ENCODE measurements at places on chromosomes 2 and 18.

DNA sequence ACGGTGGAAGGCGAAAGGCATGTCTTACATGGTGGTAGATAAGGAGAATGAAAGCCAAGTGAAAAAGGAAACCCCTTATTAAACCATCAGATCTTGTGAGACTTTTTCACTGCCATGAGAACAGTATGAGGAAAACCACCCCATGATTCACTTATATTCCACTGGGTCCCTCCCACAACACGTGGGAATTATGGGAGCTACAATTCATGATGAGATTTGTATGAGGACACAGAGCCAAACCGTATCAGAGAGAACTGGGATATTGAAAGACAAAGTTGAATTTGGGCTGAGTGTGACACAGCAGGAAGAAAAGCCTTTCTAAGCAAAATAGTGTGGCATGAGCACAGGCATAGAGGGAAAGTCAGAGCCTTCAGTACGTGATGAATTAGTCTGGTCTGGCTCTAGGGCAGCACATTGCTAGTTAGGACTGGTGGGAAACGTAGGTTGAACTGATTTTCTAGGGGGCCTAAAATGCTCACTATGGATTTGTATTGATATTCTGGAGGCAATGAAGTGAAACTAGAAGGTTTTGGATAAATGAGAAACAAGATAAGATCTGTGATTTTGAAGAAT is 84.8 kb upstream of the RND3 start:
- DNase-seq: no peak
- H3K4me3 ChIP-seq: no peak overlapping the region
- H3K36me3 ChIP-seq: no peaks in the 10 kb centered on the region
- H3K27me3 ChIP-seq: no peaks in the 10 kb centered on the region
- H3K27ac ChIP-seq: no peak overlapping the region

- no peaks in the 10 kb centered on the region for H3K4me1 ChIP-seq
- DNase-seq: no peak
- no peak overlapping the region for H3K4me3 ChIP-seq
- no peaks in the 10 kb centered on the region for H3K36me3 ChIP-seq
- H3K27ac ChIP-seq: no peak overlapping the region
- H3K27me3 ChIP-seq: no peaks in the 10 kb centered on the region
These were observed 11.0 kb upstream of the ALPK2 start for GRCh38 chr18:58639751-58640427.

DNA sequence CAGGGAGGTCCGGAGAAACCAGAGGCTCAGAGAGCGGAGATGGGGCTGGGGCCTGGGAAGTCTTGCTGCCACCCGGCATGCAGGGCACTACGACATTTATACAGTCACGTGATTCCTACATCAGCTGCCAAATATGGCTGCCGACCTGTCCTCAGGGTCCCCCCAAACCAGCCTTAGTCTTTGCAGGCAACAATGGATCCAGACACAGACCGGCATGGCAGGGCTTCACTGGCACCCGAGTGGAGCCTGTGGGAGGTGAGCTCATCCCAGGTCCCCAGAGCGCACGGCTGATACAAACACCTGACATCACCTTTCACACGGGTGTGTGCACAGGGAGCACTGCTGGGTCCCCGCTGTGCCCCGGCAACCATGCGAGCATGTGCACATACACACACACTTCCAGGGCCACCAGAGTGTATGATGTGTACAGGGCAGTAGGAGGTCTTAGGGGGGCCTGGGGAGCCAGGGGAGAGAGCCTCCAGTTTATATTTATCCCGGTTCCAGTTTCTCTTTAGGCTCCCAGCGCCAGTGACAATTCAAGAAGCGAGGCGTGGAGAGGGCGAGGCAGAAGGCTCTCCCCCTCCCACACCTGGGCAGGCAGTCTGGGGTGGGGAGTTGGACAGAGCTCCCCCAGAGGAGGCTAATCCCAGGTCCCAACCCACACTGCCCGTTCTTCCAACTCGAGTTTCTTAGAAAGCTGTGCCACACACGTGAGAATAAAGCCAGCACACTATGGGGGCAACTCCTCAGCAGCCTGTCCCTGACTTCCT is 2.7 kb downstream of the SEMA4C start:
- H3K36me3 ChIP-seq: no peaks in the 10 kb centered on the region
- no peak overlapping the region for H3K27ac ChIP-seq
- H3K27me3 ChIP-seq: no peaks in the 10 kb centered on the region

DNA sequence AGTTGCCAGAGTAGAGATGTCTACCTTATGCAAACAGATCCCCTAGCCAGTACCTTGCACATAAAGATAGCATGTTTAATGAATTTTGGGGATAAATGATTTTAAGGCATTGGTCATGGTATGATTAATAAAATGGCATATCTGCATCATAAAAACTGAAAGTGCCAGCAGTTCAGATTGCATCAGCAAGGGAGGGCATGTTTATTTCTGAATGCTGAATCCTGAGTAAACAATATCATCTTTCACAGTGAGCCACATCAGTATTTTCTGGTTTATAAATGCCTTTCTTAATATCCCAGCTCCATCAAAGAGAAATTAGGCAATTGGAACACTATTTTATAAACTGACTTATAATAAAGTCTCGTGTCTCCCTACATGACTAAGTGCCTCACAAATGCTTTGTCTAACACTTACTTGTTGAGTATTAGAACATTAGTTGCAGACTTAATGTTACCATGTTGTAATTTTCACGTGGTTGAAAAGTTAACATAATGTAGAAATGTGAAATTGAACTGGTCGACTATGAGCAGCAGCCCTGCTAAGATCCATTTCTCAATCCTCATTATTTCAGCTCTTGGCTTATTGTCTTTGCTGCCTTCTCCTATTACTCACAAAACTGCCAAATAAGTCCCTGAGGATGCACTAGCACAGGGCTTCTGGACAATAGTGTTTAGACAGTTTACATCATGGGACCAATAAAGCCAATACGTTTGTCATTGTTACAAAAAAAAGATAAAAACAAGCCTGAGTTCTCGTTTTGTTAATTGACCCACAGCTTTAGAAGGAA is 48.0 kb downstream of the LANCL1 start:
- peaks cover 49% of the 10 kb centered on the region for H3K36me3 ChIP-seq
- no peak overlapping the region for H3K27ac ChIP-seq
- no peak for DNase-seq
- no peaks in the 10 kb centered on the region for H3K27me3 ChIP-seq
- H3K4me3 ChIP-seq: no peak overlapping the region
- H3K4me1 ChIP-seq: no peaks in the 10 kb centered on the region

- no peaks in the 10 kb centered on the region for H3K27me3 ChIP-seq
- peaks cover 16% of the 10 kb centered on the region for H3K4me1 ChIP-seq
- H3K36me3 ChIP-seq: no peaks in the 10 kb centered on the region
These were observed 4.0 kb upstream of the ALLC start for GRCh38 chr2:3654011-3654410.

DNA sequence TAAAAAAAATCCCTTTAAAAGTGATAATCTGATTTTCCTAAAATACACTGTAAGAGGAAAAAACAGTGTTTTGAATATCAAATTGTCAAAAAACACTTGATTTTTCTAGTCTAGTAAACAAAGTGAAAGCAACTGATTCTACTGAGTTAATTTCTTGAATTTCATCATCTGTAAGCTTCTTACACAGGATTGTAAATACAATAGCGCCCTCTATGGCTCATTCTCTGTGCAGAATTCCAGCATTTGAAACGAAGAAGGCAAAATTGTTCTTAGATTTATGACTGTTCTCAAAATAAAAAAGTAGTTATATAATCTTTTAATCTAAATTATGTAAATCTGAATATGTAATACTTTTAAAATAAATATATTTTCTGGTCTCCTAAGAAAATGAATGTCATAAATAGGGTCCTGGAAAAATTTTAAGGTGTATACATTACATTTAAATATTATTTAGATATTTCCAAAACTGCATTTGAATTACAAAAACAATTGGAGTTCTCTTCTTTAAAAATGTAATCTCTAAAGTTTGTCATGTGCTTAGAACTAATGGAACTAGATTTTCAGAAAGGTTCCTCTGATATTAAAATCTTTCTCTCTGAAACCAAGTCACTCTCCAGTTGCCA is 176.9 kb upstream of the MC4R start:
- no peak overlapping the region for H3K4me3 ChIP-seq
- H3K27me3 ChIP-seq: no peaks in the 10 kb centered on the region
- H3K4me1 ChIP-seq: peaks cover 25% of the 10 kb centered on the region
- H3K27ac ChIP-seq: no peak overlapping the region

GRCh38 chr2:8234253-8234652 is 447.6 kb upstream of the ID2 start:
- peaks cover 12% of the 10 kb centered on the region for H3K4me1 ChIP-seq
- no peak for DNase-seq
- no peaks in the 10 kb centered on the region for H3K36me3 ChIP-seq
- H3K27me3 ChIP-seq: no peaks in the 10 kb centered on the region
- no peak overlapping the region for H3K4me3 ChIP-seq

GRCh38 chr2:11543337-11544216 is 9.7 kb downstream of the GREB1 start:
- H3K27ac ChIP-seq: no peak overlapping the region
- H3K27me3 ChIP-seq: no peaks in the 10 kb centered on the region
- H3K4me3 ChIP-seq: no peak overlapping the region
- no peaks in the 10 kb centered on the region for H3K36me3 ChIP-seq
- DNase-seq: no peak
- H3K4me1 ChIP-seq: no peaks in the 10 kb centered on the region

- no peaks in the 10 kb centered on the region for H3K4me1 ChIP-seq
- no peak for DNase-seq
- no peak overlapping the region for H3K27ac ChIP-seq
- no peak overlapping the region for H3K4me3 ChIP-seq
- no peaks in the 10 kb centered on the region for H3K36me3 ChIP-seq
These were observed 45.5 kb downstream of the RAB12 start for GRCh38 chr18:8654503-8655451.

GRCh38 chr2:31202041-31202440 is 15.3 kb downstream of the CAPN14 start:
- no peak overlapping the region for H3K4me3 ChIP-seq
- no peak overlapping the region for H3K27ac ChIP-seq
